Activated T-cell treated with anti-CD3 and anti-CD28 coated beads for 4 hours (primary cell): ENCODE measurements at places on chromosomes 5 and 9.
A peak's percentile ranks its signal among the peaks of the same experiment; 100 is the strongest.

- DNase-seq, result no peak
These were observed 2.3 kb downstream of the WHRN start for GRCh38 chr9:114503009-114503408.

GRCh38 chr5:83031381-83031780, 45.8 kb downstream of the TMEM167A start:
- no peak for DNase-seq

GRCh38 chr5:127085371-127085770, 12.1 kb upstream of the C5orf63 start:
- no peak for DNase-seq

DNA sequence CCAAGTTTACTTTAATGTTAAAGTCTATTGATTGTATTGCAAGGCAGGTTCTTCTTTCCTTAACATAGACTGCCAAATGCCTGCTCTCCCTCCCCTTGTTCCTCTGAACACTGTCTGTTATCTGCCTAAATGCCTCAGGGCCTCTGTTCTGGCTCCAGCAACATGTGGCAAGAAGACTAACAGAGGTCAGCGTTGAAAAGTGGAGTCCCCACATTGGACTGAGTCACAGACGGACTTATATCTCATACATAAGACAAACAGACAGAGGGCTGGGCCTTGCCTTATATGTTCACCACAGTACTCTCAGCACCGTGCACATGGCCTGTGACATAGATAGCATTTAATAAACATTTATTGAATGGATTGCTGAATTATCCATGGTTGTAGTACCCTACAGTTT, 91.4 kb downstream of the TSSK1B start:
- DNase-seq, result no peak

- no peak for DNase-seq
These were observed 1.4 kb downstream of the SRA1 start for GRCh38 chr5:140555747-140556312.

DNA sequence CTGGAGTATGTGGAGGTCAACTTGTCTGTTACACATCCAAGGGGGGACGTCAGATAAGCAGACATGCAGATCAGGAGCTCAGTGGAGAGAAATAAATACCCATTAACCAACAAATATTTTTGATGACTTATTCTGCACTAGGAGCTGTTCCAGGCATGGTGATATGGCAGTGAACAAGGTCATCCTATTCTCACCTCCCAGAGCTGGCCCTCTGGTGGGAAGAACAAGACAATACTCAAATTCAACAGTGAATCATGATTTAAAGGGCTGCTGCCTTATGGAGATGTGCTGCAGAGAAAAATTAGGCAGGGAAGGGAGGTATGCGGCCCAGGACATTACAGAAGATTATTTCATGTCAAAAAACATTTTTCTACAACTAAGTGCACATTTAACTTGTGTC, 36.5 kb downstream of the SYK start:
- no peak for DNase-seq

- DNase-seq, result no peak
These were observed 88.6 kb downstream of the SLC44A1 start for GRCh38 chr9:105333076-105333475.

GRCh38 chr5:128708841-128709240, 170.8 kb upstream of the FBN2 start:
- DNase-seq, result no peak

DNA sequence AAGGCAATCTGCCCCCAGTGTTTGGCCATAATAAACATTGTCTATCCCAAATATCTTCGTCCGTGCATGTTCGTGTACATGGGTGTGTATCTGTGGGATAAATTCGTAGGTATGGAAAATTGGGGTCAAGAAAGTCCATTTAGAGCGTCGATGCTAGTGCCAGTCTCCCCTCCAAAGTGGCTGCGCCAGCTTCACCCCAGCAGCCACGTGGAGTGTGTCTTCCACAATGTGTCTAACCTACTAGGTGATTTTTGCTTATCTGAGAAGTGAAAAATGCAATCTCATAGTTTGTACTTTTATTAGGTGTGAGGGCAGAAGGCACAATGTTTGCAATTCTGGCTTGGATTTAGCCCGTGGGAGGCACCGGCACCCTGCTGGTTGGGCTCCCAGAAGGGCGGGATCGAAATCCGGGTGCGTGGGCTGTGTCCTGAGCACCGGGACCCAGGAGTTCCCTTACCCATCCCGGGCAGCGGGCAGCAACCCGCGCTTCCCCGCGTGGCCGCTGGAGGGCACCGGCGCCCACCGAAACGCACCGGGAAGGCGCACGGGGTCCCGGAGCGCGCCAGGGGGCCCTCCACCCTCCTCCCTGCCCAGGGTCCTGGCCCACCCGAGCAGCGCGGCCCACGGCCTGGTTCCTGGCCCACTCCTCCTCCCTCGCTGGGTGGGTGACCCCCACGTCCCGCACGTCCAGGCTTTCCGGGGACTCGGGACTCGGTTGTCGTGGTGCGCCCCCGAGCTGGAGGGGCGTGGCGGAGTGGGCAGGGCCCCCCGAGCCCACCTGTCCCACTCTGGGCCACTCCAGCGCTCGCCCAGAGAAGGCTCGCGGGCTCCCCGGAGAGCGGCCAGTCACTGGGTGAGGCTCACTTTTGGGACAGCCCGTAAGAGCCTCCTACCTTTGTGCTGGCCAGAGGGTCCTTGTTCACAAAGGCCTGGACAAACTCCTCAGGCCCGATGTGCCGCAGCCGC, 55.4 kb upstream of the RNF130 start:
- no peak for DNase-seq

DNA sequence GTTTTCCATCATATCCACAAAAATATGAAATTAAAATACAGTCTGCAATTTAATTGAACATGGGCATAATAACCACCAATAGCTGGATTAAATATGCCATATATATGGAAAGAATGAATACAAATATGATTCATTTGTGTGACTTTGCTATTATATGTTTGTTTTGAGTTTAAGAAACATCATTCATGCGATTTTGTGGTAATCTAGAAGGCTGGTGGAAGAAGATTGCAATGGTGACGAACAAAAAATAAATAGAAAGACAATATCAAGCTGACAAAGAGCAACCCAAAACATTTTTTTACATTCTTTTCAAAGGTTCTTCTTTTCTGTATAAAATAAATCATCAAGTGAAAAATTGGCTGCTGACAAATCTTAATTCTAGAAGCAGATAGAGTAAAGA, 610.0 kb downstream of the MAT2B start:
- no peak for DNase-seq

GRCh38 chr5:1018596-1018995, 10.0 kb downstream of the NKD2 start:
- DNase-seq, result no peak

DNA sequence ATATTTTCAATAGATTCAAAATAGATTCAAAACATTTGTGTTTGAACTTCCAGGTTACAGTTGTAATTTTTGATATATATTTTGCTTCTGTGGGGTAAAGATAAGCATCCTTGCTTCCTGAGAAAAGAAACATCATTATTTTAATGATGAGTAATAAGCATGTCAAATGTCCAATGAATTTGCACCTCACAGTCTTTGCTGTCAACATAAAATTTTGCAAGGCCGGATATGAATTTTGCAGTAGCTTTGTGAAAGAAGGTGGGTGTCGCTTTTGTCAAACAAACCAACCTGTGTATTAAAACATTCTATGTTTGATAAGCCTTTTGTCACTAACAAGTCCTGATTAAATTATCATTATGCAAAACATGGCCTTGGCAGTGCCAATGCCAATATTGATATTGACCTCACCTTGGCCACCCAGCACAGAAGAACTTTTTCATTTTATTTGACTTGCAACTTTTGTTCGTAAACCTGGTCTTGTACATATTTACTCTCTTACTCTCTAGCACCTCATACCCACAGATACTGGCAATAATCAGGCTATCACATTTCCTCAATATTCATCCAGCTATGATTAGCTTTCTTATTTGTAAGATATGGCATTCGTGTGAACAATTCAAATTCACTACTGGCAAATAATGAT, 645.0 kb upstream of the KLF4 start:
- DNase-seq, result no peak

DNA sequence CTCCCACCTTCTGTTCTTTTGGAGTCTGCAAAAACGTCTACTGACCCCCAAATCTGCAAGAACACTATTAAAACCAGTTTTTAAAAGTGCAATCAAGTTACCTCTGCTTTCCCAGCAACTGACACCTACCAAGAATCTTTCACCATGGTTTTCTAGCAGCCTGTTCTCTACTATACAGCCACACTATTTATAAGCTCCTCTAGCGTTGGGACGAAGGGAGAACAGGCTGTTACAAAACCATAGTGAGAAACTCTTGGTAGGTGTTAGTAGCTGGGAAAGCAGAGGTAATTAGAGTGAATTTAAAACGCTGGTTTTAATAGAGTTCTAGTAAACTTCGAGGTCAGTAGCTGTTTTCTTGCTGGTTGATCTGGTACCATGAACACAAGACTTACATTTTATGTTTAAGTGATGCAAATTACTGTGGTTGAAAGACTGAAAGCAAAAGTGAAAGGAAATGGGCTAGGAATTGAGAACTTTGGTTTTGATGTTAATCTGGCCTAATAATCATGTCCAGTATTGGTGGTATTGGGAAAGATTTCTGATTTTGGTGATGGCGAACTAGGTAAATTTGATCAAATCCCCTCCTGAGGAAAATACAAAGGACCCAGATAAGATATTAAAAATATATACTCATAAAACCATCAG, 5.3 kb downstream of the MROH2B start:
- DNase-seq, result no peak

- DNase-seq, result no peak
These were observed 102.3 kb upstream of the GRIN3A start for GRCh38 chr9:101840694-101841188.

DNA sequence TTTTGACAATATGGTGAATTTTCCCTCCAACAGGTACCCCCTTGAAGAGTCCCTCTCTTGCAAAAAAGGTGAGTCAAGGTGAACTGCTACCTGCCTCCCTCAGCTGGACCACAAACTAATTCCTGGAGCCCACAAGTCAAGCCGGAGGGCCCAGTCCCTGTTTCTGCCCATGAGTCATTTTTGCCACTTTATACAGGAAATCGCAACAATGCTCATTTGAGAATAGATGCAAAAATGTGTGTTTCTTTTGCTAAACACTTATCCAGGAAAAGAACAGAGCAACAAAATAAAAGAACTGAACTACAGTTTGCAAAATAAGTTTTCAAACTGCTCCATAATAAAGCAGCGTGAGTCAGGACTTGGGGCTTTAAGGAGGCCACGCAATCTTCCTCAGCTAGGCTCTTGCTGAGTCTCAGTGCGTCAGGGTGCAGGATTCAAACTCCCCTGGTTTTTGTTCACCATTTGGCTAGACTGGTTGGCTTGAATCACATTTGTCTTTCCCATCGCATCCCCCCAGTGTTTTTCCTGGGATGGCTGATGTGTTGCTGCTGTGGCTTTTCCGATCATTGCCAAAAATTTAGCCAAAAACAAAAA, 102.7 kb downstream of the GOLPH3 start:
- DNase-seq, result no peak

GRCh38 chr9:130835441-130836298, 616 bp downstream of the ABL1 start:
- peak; percentile 16 for DNase-seq
